Right atrium auricular region (tissue), 2 donors: ENCODE measurements at places on chromosomes 3 and 15.

DNA sequence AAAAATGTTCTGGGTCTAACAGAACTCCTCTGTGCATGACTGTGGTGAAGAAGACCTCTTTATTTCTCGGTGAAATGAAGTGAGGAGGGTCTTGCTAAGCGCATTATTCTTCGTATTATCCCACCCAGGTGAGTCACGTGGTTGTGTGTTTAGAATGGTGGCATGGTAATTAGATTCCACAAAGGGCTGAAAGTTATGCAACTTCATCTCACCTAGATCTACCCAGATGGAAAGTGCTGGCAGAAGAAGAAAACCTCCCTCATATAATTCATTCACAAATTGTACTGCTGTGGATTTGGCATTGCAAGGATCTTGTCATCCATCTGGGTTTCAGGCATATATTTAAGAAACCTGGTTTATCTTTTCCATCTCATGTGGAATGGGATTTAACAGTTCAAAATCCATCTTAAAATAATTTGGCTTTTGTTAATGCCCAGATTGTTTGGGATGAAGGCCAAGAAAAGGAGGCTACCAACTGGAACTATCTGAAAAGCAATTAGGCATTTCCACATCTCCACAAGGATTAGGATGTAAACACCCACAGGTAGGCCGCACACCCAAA lies 175.3 kb downstream of the PLCL2 start:
- DNase-seq: no peak

DNA sequence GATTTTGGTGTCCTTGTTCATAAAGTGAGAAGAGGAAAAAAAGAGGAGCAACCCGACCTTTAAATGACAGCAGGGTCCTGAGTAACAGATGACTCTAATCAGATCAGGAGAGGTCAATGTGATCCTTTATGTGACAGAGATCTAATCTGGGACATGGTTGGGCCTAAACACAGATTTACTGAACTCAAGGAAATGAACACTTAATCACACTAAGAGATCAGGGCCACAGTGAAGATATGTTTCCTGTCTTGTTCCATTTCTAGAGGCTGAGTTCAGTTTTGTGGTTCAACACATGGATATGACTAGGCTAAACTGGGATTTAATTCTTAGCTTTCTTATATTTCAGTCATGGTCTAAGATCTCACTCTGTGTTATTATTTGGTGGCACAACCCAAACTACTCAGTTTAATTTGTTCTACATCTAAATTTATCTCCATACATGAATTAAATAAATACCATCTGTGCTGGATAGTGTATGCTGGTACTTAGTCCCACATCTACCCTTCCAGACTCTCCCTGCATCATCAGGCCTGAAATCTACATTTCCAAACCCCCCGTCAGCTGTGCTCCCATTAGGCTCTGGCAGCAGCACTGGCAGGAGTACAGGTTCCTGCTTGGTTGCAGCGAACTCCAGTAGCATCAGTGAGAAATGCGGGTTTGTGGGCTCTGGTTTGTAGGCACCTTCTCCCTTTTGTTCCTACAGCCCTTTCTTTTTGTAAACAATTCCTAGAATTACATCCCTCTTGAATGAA lies 22.6 kb downstream of the SFMBT1 start:
- no peak for DNase-seq

DNA sequence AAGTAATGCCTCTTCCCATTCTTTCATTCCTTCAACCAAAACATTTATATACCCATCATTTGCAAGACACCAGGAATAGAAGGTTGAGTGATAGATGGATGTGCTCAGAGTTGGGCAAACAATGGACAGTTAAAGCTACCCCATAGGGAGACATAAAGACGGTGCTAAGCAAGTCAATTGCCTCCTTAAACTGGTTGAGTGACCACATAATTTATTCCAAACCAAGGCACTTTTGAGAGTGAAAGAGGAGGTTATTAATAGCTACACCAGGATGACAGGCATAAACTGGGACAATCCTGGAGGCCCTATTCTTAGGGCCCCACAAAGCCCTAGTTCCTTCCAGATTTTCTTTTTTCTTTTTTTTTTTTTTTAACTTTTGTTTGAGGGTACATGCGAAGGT lies 21.4 kb upstream of the DYNC1LI1 start:
- DNase-seq: no peak

GRCh38 chr15:101156061-101156460 lies 95.8 kb downstream of the CHSY1 start:
- no peak for DNase-seq

GRCh38 chr15:61083081-61083787 lies 145.9 kb downstream of the RORA start:
- no peak for DNase-seq

- no peak for DNase-seq
Observed at GRCh38 chr3:100682056-100682853, 27.0 kb upstream of the TFG start.

DNA sequence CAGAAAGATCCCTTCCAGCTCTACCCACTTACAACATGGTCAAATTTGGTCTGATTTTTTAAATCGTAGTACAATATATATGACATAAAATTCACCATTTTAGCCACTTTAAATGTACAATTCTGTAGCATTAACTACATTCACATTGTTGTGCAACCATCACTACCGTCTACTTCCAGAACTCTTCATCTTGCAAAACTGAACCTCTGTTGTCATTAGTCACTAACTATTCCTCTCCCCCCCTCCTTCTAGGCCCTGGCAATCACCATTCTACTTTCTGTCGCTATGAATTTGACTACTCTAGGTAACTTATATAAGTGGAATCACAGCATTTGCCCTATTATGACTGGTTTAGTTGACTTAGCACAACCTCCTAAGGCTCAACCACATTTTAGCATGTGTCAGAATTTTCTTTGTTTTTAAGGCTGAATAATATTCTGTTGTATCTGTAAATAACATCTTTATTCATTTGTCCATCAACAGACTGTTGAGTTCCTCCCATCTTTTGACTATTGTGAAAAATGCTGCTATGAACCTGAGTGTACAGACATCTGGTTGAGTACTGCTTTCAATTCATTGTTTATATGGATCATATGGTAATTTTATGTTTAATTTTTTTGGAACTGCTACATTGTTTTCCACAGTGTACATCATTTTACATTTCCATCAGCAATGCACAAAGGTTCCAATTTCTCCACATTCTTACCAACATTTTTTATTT lies 35.5 kb upstream of the CCR2 start:
- DNase-seq: no peak

- DNase-seq: peak; percentile 38
Observed at GRCh38 chr3:127216415-127217261, 23.7 kb downstream of the PRR23E start.

GRCh38 chr15:29432191-29433049 lies 162.8 kb upstream of the NSMCE3 start:
- DNase-seq: peak; percentile 50

GRCh38 chr3:131795390-131796090 lies 239.3 kb downstream of the CPNE4 start:
- DNase-seq: no peak

GRCh38 chr3:30848087-30848779 lies 46.2 kb downstream of the GADL1 start:
- no peak for DNase-seq

GRCh38 chr3:148937467-148938255 lies 53.7 kb upstream of the GYG1 start:
- no peak for DNase-seq

DNA sequence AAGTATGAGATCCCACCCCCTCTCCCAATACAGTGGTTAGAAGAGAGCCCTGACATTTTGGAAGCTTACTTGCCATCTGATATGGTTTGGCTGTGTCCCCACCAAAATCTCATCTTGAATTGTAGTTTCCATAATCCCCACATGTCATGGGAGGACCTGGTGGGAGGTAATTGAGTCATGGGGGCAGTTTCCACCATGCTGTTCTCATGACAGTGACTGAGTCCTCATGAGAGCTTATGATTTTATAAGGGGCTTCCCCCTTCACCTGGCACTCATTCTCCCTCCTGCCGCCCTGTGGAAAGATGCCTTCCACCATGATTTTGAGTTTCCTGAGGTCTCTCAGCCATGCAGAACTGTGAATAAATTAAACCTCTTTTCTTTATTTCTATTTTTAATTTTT lies 28.8 kb upstream of the HES1 start:
- no peak for DNase-seq

DNA sequence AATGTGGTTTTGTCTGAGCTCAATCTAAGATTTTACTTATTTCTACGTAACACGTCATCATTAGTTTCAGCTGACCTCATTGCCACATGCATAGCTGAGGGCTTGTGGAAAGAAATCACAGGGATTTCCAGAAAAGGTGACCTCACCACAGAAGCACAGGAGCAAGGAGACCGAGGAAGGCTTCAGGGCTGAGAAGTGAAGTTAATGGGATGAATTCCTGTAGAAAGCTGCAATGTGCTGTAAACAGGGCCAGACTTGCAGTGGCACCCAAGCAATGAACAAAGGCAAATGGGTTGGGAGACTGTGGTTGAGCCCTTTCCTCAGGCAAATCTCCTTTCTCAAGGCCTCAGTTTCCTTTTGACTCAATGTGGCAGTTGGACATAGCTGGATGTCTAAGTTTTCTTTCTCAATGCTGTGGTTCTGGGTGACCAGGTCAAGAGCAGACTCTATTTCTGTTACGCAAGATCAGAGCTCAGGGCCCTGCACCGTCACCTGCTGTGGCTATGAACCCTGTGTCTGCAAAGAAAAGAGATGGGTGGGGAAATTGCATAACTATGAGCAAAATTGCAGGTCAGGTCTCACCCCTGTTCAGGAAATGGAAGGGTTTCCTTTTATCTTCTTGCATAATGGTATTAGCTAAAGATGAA lies 252.2 kb upstream of the TBL1XR1 start:
- DNase-seq: no peak

- DNase-seq: no peak
Observed at GRCh38 chr3:30586806-30587486, 19.5 kb upstream of the TGFBR2 start.

- no peak for DNase-seq
Observed at GRCh38 chr3:152230370-152230769, 38.4 kb upstream of the MBNL1 start.

GRCh38 chr3:196414469-196414868 lies 17.8 kb downstream of the UBXN7 start:
- DNase-seq: no peak

GRCh38 chr3:11195721-11196332 lies 41.5 kb downstream of the HRH1 start:
- no peak for DNase-seq

DNA sequence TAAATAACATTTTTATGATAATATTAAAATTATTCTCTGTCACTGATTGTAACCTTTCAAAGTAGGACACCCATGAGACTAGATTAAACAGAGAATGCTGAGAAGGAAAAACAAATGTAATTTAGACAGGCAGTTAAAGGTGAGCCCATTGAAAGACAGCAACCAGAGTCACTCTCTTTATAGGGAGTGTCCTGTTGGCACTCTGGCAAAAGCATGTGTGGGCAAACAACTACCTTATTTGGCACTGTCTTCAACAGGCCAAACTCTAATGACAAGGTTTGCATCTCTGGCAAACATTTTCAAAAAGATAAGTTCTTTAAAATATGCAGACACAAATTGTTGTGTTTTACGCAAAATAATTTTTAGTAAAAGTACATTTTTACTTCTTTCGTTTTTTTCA lies 29.8 kb downstream of the NFKBIZ start:
- no peak for DNase-seq

DNA sequence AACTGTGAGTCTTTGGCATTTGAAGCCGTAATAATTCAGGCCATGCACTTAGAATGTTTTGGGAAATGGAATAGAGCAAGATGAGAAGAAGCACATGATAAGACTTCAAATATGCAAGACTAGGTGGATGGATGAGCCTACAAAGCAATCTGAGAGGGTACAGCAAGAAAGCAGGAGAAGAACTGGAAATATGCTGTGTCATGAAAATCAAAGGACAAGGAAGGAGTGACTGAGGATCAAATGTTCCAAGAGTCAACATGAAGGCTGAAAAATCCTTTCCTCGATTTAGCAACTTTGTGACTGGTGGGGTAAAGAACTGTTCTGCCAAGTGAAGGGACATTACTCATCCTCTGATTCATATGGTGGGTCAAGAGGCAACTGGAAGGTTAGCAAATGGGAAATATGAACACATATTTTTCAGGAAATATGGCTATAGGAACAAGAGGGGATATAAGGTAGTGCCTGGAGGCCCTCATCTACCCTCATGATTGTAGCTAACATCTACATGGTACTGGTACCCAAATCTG lies 803.7 kb upstream of the ARRDC4 start:
- DNase-seq: no peak

DNA sequence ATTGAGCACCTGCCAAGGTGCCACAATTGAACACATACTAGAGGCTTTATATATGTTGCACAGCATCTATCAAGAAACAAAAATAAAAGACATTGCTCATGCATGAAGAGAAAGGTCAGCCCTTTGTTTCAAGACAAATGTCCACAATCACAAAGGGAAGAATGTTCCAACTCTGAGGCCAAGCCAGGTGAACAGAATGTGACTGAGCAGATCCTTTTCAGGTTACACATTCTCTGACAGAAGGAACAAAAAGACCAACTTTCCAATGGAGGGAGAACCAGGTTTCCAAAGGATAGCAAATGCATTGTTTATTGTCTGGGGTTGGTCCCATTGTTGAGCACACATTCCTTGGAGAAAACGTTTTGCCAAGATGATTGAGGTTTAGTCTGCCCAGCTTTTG lies 50.2 kb upstream of the FAM174B start:
- DNase-seq: no peak

- peak; percentile 91 for DNase-seq
Observed at GRCh38 chr15:31236184-31237042, 90.2 kb upstream of the KLF13 start.

- no peak for DNase-seq
Observed at GRCh38 chr15:65806397-65806796, 14.3 kb upstream of the DENND4A start.

DNA sequence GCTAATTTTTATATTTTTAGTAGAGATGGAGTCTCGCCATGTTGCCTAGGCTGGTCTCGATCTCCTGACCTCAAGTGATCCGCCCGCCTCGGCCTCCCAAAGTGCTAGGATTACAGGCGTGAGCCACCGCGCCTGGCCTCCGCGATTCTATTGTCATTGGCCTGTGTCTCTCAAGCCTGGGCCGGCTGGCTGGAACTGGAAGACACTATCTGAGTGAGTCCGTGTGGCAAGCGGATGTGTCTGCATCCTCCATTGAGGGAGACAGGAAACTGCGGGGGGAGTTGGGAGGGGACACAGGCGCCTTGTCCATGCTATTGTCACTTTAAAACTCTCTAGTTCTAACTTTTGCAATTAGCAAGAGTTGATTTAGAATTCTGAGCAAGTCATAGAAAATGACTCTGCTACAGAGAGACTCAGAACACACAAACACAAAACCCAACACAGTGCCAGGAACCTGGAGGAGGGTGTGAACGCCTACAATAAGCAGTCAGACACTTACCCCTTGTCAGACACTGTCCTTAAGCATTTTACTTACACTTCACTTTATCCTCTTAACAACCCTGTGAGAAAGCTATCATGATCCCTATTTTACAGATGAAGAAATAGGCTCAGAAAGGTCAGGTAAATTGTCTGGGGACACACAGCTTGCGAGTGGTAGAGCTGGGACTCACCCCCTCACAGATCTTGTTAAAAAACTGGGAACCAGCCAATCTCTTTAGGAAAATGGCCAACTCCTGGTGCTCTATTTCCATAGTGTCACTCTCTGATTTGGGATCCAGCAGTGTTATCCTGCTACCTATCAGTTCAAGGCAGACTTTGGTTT lies 38.7 kb downstream of the ANP32A start:
- DNase-seq: peak; percentile 82
